ENCODE measurements at places on chromosomes 3 and 15. TPM values are rescaled to one million over a fixed set of nuclear protein-coding genes. Genes with fewer than 3 reads are reported as not detected.

The GOLGA8R gene
- total RNA-seq = 0.19 TPM

The TMEM212 gene
- not detected for total RNA-seq

The CTXND1 gene
- total RNA-seq = 0.01 TPM

The CCR1 gene
- total RNA-seq = not detected

The SLC2A2 gene
- not detected for total RNA-seq

The CPEB1 gene
- 3.3 TPM for total RNA-seq

The CCDC33 gene
- total RNA-seq = 7.5 TPM

All from A549 treated with AZD2906 at 1 μM for 4 hours (cell line).